Fibroblast of skin of left quadriceps (primary cell): ENCODE measurements at places on chromosomes 12 and 14.

DNA sequence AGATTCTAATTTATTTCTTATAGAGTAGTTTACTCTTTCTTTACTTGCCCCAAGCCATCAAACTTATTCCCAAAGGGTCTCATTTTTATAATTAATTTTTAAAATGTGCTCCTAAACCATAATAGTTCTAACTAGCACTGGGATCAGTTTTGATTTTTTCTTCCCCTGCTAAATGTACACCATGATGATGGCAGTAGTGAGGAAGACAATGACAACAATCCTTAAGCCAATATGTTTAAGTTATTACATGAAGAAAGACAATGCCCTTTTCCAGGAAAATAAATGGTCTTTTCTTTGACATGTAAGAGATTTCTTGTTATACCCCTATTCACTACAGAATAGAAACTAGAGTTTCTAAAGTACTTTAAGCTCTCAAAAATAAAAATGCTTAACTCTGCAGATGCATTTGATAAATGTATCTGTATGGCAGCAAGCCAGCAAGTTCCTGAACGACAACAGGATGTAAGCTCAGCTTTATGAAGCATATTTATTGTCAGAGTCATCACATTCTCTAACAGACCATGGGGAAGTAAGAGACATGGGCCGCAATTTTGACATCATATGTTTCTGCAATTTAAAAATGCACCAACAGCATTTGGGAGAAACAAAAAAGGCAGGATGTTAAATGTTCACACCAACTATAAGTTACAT lies 36.0 kb upstream of the SNX6 start:
- DNase-seq = peak; percentile 96

DNA sequence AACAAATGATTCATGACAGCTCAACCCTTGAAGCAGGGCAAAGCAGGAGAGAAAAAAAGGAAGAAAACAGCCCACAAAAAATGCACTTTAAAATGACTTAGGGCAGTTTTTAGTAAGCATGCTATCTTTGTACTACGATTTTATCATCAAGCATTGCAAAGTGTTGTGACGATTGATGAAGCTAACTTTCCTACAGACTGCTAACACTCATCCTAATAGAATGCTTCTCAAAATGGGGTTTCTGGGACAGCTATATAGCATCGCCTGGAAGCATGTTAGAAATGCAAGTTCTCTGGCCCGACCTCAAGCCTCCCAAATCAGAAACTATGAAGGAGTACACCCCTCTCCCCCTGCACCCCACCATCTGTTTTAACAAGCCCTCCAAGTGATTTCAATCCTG lies 256.4 kb downstream of the SSPN start:
- no peak for DNase-seq

GRCh38 chr12:68667896-68668295 lies 18.9 kb upstream of the NUP107 start:
- DNase-seq = no peak

DNA sequence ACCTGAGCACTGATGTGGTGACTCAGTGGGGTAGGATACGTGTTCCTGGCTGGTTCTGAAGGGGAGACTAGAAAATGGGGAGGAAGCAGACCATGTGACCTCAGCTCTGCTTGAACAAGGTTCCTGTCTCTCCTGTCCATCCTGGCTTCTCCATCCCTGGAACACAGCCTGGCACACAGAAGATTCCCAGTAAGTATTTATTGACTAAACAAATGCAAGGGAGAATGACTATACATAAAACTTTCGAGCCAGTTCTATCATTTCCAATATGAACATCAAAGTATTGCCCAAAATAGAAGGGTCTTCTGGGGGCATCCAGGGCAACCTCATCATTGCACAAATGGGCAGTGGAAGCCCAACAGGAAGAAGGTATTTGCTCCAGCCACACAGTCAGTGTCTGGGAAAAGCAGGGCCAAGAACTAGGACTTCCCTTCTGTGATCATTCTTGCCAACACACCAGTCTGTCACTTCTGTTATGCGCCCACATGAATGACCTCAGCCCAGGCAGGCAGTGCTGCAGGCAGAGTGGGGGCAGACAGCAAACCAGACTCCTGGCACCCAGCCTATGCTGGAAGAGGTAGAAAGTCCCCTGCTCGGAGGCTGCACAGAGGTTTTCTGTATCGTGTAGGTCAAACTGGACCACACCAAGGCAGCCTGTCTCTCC lies 5.6 kb upstream of the SERPINA9 start:
- DNase-seq = no peak

DNA sequence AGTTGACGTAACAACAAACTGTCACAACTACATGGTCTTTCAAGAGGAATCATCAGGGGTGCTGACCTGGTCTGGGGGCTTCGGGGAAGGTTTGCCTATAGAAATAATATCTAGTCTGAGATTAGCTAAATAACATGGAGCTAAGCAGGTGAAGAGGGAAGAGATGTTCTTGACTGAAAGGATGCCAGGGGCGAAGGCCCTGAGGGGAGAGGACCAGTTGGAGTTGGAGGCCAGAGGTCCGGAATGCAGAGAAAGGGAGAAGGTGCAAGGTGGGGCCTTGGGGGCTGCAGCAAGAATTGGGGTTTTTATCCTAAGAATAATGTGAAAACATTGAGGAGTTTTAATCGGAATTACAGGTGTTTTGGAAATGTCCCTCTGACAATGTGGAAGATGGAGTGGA lies 68.5 kb upstream of the RIC8B start:
- DNase-seq = no peak

DNA sequence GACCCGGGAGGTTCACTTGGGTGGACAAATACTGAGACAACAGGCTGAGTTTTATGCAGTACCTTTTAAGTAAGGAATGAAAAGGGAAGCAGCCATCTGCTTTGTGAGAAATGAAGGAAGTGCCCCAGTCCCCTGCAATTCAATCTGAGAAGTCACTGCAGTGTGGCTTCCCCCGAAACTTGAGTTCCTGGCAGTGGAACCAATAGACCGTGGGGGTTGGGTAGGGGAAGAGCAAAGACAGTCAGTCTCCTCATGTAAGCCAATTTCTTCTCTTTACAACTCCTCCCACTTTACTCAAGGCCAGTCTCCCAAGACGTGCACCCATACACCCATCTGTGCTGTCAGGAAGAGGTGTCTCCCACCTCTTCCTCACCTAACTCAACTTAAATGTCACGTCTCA lies 206.5 kb downstream of the BCAT1 start:
- DNase-seq = no peak

- peak; percentile 50 for DNase-seq
These were observed 272.4 kb upstream of the NPAS3 start for GRCh38 chr14:32666308-32666707.

DNA sequence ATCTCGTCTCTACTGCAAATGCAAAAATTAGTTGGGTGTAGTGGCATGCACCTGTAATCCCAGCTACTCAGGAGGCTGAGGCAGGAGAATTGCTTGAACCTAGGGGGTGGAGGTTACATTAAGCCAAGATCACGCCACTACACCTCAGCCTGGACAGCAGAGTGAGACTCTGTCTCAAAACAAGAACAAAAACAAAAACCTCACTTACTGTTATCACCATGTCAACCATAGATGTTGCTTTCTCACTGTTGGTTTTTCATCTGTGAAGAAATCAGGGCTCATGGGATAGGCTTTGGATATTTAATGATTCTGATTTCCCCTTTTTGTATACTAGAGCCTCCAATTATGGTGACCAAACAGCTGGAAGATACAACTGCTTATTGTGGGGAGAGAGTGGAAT lies 49.7 kb upstream of the CHPT1 start:
- DNase-seq = no peak

GRCh38 chr12:128693771-128694170 lies 130.0 kb downstream of the SLC15A4 start:
- DNase-seq = no peak

- DNase-seq = no peak
These were observed 459.2 kb downstream of the RAD51B start for GRCh38 chr14:68278576-68279436.

GRCh38 chr14:80465546-80466220 lies 254.4 kb upstream of the DIO2 start:
- no peak for DNase-seq

GRCh38 chr12:101925935-101926334 lies 48.6 kb downstream of the DRAM1 start:
- no peak for DNase-seq

DNA sequence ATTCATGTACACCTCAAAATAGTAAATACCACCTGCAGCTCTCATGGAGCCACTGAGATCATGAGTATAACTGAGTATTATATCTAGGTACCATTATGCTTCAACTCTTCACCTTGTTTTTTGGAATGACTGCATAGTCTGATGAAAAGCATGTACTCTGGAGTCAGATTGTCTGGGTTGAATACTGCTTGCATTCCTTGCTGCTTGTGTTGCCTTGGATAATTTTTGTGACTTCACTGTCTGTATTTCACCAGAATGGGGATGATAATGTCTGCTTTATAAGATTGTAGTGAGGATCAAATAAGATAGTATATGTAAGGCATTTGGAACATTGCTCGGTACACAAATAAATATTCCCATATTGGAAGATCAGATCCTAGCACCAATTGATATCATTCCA lies 54.2 kb downstream of the SUSD6 start:
- DNase-seq = no peak

DNA sequence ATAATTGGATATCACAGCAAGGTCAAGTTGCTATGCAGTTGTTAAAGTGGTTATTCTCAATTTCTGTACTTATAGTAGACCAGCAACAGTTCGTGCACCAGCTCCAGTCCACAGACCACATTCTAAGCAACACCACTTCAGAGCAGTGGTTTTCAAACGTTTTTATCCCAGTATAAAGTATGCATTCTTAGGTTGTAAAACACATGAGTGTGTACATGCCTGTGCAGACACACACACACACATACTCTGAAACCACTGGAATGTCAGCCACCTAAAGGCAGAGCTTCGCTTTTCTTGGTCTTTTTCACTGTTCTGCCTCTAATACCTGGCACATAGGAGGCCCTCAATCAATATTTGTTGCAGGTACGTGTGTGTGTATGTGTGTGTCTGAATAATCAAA lies 22.2 kb upstream of the C12orf71 start:
- peak; percentile 29 for DNase-seq

- DNase-seq = no peak
These were observed 23.4 kb upstream of the EID3 start for GRCh38 chr12:104280111-104280510.

DNA sequence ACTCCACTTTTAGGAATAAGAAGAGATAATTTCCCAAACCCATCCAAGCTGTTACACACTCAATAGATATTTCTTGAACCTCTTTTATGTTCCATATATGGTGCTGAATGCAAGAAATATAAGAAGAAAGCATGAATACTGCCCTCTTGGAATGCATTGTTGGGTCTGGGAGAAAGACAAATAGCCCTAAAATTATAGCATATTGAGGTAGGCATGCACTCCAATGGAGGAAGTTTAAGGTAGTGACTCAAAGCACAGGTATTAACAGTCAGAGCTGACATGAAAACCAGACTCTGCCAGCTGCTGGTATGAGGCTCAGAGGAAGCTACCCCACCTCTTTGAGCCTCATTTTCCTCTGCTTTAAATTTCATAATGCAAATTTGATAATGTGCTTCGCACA lies 261.3 kb upstream of the NOS1 start:
- DNase-seq = peak; percentile 74

- no peak for DNase-seq
These were observed 37.1 kb downstream of the RIMKLB start for GRCh38 chr12:8734873-8735381.

DNA sequence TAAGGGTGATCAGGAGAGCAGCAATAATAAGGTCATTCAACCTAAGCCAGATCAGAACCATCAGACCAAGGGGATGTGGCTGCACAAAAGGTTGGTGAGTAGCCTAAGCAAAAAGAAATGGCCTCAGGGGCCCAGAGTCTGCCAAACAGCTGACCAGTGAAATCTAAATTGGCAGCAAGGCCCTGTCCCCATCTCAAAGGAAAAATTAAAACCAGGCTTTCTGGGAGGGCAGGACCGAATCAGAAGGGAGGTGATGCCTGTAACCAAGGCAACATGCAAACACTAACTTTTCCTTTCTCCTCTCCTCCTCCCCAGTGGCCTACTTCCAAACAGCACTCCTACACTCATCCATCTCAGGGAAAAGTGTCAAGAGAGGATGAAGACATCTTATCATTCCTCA lies 256.4 kb downstream of the NUAK1 start:
- no peak for DNase-seq

- DNase-seq = no peak
These were observed 21.5 kb upstream of the MMP17 start for GRCh38 chr12:131806674-131807073.

GRCh38 chr14:95814363-95815225 lies 62.0 kb upstream of the TUNAR start:
- no peak for DNase-seq

DNA sequence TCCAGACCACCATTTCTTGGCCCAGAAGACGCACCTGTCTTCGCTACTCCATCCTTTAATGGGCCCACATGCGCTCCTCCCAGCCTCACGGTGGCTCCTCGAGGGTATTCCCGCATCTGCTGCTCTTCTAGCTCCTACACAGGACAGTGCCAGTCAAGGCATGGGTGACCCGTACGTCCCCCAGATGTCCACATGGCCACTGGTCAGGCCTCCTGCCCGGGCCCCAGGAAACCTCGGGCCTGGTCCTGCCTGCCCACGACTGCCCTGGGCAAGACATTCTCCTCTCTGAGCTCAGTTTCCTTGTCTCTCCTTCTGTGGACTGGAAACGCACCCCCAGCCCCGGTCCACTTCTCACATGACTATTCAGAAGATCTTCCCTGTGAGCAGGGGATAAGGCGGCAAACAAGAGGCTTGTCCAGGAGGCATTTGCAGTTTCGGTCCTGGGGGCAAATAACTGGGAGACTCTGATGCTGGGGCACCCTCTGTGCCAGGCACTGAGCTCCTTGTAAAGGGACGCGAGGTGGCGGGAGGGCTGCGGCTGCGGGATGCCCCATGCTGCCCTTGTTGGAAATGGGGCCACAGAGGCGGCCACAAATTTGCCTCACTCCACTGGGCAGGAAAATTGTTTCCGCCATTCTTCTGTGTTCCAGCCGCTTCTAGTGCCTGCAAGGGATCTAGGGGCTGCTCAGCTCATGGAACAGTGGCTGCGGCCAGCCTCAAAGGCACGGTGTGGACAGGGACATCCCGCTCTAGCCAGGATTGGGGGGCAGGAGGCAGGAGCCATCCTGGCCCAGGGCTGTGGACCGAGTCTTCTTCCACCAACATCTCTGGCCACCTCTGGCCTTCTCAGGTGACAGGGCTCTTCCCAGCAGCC lies 6.8 kb upstream of the BEGAIN start:
- DNase-seq = no peak

GRCh38 chr12:19451196-19451595 lies 11.9 kb downstream of the AEBP2 start:
- DNase-seq = no peak

DNA sequence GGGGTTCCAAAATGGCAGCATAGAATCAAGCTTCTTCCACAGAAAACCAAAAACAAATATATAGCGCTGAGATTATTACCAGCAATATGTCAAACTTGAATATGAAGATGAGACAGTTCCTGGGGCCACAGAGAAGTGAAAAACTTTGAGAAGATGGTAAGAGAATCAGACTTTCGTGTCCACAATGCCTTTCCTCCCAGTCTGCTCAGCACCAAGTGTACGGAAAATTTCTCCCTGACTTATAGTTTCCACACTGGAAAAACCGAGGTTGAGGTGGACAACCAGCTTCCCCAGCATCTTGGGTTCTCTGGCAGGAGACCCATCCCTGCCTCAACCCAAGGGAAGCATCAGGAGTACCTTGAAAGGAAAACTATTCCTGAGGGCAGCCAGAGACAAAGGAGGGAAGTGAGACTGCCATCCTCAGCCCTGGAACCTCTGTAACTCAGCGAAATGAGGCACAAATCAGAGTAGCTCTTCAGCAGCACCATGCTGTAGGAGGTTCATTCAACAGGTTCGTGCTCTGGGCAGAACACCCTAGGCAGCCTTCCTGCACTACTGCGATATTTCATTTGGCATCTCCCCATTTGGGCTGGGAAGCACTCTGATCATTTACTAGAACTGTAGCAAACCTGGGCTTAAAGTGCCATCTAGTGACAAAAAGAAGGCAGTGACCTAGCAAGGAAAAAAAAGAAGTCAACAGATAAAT lies 52.4 kb upstream of the CAPRIN2 start:
- peak; percentile 65 for DNase-seq
